Activated naive CD4-positive, alpha-beta T cell treated with anti-CD3 and anti-CD28 coated beads for 36 hours (primary cell): ENCODE measurements at places on chromosomes 7 and 10.

DNA sequence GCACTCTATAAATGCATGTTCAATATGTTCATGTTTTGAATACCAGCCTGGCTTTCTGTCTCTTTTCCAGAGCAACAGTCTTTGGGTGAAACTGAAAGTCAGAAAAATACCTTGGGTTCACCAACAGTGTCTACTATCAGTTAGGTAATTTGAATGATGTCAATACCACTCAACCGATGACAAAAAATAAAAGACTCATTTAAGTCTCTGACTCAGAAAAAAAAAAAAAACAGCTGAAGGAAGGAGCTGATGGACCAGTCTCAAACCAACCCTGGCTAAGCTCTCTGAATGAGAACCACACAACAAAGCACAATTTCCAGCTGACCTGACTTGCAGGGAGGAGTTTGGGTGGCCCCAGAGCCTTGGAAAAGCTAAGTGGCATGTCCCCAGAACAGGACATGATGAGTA lies 42.5 kb downstream of the ABLIM1 start:
- DNase-seq, result peak; percentile 17

DNA sequence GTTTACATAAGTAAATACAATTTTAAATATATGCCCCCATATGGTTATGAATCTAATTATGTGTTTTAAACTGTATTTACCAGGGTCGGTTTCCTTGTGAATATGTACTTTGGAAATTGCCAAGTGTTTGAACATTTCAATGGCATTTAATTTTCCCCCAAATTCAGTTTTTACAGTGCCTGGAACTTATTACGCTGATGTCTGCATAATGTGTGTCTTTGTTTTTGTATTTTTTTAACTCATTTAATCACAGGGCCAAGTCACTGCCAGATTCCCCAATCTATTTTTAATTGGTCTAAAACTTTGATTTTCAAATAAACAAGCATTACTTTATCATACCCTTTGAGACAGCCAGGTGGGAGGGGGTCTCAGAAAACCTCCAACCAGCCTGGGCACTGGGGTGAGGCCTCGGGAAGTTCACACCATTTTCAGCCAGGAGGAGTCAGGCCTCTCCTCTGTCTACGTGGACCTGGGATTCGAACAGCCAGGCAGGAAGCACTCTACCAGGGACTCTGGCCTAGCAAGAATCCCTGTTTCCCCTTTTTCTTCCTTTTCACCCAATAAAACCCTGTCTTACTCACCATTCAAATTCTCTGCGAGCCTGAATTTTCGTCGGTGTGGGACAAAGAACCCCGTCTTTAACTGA lies 151.5 kb upstream of the COL1A2 start:
- DNase-seq, result no peak

- no peak for DNase-seq
Measured at GRCh38 chr10:120938822-120939221, 87.7 kb downstream of the WDR11 start.

DNA sequence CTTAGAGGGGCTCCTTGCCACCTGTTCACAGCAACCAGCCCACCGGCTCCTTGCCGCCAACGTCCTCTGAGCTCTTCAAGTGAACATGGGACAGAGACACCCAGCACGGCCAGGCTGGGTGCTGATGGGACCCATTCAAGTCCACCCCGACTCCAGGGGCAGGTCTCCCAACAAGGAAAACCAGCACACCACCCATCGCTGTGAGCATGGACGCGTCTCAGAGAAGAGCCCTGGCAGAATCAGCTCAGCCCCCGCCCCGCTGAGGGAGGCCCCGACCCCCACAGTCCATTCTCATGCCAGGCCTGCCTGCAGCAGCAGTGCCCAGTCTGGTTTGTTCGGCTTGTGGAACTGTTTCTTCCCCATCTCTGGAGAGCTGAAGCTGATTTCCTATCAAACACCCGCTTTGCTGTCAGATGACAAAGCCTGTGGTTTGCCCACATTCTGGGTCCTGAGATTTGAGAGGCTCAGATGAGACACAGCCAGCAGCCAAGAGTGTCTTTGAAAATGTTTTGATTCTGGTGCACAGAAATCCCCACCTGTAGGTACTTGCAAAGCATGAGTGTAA lies 216.6 kb downstream of the ZMYND11 start:
- peak; percentile 72 for DNase-seq

GRCh38 chr10:127012071-127012768 lies 107.0 kb downstream of the DOCK1 start:
- DNase-seq, result no peak

- DNase-seq, result no peak
Measured at GRCh38 chr7:141122736-141123135, 48.9 kb downstream of the TMEM178B start.
